ENCODE measurements at places on chromosomes 3 and 15.

- DNase-seq = no peak
Observed at GRCh38 chr3:190124067-190124466, 3.4 kb upstream of the P3H2 start.

- DNase-seq = no peak
Observed at GRCh38 chr3:194777729-194778128, 92.0 kb downstream of the FAM43A start.

DNA sequence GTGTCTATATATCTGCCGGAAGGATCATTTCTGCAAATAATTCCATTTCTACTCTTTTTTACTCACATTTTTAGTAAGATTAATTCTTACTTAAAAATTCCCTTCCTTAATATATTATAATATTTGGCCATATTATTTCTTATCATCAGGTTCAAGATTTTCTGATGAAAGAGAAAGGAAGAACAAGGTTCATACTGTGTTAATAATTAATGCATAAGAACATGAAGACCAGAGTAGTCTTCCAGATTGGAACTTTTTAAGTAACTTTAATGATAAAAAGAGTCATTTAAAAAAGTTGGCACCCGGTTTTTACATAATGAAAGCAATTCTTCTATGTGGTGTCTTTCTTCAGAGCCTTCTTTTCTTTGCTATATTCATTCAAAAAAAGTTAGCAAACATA, 590 bp downstream of the ACKR4 start:
- no peak for DNase-seq

DNA sequence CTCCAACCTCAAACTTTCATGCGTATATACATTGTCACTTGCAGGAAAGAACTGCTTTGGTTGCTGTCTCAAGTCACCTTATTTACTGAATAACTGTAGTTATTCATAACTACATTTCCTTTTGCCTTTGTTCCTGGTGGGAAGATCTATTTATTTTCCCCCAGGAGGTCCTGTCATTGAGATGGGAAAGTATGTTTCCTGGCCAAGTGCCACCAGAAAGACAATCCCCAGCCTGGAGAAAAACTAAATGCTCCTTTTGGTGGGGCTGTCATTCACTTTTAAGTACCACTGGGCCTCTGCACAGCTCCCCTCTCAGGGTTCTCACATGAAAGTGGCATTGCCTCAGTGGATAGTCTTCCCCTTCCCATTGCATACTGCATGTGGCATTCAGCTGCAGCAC, 59.8 kb downstream of the LRRC3B start:
- no peak for DNase-seq

DNA sequence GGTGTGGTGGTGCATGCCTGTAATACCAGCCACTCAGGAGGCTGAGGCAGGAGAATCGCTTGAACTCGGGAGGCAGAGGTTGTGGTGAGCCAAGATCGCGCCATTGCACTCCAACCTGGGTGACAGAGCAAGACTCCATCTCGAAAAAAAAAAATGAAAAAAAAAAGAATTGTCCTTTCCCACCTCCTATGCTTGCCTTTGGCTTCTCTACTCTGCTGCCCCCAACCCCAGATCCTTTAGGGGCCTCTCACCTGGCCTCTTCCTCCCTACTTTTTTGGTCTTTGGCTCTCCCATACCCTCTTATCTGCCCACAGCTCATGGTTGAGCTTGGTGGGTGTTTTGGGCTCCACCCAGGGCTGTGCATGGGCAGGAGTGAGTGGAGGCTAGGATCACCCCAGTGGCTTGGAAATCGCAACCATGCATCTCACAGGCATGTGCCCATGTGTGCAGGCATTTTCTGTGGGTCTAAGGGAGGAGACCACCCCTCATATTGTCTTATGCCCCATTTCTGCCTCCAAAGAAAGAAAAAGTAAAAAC, 2.1 kb upstream of the SHISA5 start:
- no peak for DNase-seq

DNA sequence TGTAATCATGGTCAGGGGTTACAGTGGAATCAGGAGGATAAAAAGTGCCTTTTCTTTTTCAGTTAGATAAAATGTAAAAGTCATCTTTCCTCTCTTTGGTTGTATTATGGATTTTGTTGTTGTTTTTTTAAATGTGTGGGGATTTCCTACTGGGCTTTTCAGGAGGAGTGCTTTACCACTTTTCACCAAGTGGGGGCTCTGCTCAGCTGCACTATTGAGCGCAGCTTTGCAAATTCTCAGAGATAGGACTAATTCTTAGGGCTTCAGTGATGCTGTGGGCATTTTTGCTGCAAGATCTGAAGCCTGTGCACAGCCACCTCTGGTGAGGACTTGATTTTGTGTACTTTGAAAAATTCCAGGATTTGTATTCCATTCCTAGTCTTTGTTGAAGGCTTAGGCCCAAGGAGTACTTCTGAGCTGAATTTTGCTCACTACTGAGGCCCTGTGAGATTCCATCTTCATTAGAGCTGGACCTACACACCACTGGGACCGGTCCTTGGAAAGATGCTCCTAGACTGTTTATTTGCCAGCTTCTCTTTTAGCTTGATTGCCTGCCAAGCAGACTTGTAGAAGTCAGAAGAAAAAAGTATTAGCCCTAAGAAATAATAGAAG, 7.5 kb downstream of the GNB5 start:
- DNase-seq = no peak

DNA sequence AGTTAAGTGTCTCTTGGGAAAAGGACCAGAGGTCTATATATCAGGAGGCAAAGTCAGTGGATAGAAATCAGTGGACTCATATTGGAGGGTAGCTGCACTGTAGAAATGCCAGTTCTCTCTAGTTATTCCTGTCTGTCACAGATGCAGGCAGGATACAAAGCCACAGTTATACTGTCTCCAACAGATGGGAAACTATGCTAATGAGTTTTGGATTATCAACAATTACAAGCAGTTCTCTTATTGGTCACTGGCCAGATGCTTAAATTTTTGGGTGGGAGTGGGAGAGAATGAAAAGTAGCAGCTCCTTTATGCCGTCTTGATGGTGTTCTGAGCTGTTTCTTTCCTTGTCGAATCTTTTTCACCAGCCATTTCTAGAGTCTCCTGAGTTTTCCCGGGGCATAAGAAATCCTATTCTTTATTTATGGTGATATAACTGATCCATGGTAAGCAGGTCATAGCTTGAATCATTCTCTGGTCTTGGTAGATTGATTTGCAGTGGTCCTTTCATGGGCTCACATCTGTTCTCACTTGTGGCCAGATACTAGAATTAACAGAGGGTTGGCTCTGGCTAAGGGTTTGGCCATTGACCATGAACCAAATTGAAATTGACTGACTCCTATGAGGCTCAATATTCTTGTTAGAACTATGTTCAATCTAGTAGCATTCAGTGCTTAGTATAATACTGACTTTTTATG, 44.6 kb upstream of the RBMS3 start:
- no peak for DNase-seq

DNA sequence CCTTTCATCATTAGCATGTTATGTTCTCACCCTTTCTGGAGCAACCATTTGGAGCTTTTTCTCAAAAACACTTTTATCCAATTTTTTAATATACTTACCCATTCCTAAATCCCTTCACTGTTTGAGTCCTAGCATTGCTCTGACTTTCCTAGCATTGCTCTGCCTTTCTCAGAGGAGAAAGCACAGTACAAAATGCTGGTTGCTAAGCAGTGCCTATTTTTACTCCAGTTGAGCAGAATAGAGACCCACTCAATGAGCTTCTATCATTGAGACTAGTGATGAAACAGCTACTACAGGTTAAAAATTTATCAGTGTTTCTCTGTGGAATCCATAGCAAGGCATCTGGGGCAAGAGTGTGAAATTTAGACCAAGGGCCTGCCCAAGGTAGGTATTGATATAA, 21.8 kb upstream of the IL1RAP start:
- DNase-seq = no peak

GRCh38 chr3:139715166-139715565, 37.4 kb upstream of the NMNAT3 start:
- DNase-seq = no peak

Data from stimulated activated CD4-positive, alpha-beta T cell treated with anti-CD3 and anti-CD28 coated beads, Interleukin-12 subunit alpha, Interleukin-12 subunit beta, amount 100 ng/mL, for 24 hours (primary cell).